ENCODE measurements at places on chromosomes 16 and 17. TPM values are rescaled to one million over a fixed set of nuclear protein-coding genes. Genes with fewer than 3 reads are reported as not detected.

The IL34 gene
- 0.25 TPM for total RNA-seq

The MYH11 gene
- 0.51 TPM for total RNA-seq

The PRSS33 gene
- not detected for total RNA-seq

The MYCBPAP gene
- total RNA-seq, result 0.25 TPM

DNA sequence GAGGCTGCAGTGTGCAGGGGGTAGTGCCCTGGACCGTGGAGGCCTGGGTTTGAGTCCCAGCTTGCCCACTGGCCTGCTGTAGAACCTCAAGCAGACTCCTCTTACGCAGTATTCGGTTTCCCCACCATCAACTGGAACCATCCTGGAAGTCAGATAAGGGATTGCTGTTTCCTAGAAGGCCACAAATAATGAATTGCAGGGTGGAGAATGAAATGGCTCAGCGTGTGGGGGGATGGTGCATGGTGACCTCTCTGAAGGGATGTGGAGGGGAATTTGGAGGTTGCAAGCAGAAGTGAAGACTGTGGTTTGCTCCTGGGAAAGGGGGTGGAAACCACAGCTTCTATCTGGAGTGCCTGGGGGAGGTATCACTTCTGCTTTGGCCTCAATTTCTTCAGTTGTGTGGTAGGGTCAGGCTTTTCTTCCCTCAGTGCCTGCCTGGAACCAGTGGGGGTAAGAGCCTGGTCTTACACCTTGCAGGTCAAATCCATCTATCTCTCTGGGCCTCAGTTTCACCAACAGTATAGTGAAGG, 1.7 kb downstream of the ADGRG5 start:
- no peak for DNase-seq

The KRT23 gene
- 1.3 TPM for total RNA-seq

The TERB1 gene
- total RNA-seq, result 0.08 TPM

GRCh38 chr17:71830866-71831265, 290.0 kb upstream of the SOX9 start:
- no peak for DNase-seq

GRCh38 chr16:48165961-48166578, 10.3 kb upstream of the ABCC12 start:
- DNase-seq, result no peak

GRCh38 chr16:27138257-27138656, 65.1 kb upstream of the KDM8 start:
- no peak for DNase-seq

DNA sequence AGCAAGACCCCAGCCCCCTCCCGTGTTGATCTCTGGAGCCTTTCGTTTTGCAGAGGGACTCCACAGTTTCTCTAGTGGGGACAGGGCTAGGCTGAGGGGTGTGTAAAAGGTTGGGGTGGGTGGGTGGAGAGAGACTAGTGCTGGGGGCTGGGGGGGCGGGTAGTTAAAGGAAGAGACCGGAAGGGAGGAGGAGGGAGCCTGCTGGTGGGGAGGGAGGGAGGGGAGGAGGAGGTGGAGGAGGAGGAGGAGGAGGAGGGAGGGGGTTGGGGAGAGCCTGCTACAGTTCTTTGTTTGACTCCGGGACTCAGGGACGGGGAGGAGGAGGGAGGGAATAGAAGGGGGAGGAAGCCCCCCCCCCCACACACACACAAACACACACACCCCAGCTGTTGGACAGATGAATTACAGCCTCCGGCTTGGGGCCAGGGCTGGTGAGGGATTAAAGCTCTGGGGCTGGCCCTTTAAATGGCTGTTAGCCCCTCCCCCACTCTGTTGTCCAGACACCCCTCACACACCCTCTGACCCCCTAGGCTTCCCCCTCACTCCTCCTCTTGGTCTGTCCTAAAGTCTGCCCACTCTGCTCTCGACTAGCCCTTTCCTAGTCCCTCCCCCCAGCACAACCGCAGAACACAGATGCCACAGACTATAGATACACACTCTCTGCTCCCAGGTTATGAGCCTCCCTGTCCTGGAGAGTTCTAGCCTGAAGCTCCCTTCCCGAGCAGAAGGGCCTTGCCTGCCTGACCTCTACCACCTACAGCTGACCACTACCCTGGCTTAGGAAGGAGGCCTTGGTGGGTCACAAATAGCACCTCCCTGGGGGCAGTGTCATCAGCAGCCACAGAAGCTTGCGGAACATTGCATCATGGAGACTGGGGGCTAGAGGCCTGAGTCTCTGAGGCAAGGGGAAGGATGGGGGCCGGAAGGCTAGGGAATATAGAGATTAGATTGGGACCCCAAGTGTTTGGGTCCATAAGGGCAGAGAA, 4.4 kb downstream of the KDM6B start:
- DNase-seq, result no peak

- DNase-seq, result no peak
Measured at GRCh38 chr17:67018471-67019434, 25.6 kb upstream of the CACNG1 start.

- DNase-seq, result no peak
Measured at GRCh38 chr16:80150978-80151721, 389.6 kb upstream of the DYNLRB2 start.

DNA sequence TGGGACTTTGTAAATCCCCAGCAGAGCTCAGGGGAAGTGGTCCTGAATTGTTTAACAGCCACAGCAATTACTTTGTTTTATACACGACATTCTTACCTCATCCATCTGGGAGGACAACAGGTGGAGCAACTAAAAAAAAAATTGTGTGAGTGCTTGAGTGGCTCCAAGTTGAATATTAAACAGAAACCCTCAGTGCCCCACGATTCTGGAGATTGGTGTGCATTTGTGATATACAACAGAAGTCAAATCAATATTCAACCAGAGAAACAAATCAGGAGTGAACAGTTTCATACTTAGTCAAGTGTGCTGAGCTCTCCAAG, 204.8 kb downstream of the HAPSTR1 start:
- DNase-seq, result no peak

DNA sequence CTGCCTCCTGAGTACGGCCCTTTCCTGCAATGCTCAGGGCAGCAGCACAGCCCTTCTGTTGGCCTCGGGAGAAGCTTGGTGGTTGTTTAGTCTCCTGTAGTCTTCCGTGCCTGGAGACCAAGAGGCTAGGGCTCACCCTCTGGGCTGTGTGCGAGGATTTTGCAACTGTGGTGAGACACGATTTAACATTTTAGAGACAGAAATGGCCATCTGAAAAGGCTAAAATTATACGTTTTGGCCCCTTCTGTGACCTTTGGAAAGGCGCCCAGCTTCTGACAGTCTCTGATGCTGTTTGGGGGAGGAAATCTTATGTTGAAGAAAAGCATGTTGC, 33.1 kb downstream of the FOXL1 start:
- DNase-seq, result no peak
